ENCODE measurements at places on chromosomes 2 and 18.

- no peak for DNase-seq
These were observed 20.1 kb downstream of the PAX8 start for GRCh38 chr2:113258471-113259147.

- no peak for DNase-seq
These were observed 583.0 kb downstream of the IRS1 start for GRCh38 chr2:226216575-226216974.

DNA sequence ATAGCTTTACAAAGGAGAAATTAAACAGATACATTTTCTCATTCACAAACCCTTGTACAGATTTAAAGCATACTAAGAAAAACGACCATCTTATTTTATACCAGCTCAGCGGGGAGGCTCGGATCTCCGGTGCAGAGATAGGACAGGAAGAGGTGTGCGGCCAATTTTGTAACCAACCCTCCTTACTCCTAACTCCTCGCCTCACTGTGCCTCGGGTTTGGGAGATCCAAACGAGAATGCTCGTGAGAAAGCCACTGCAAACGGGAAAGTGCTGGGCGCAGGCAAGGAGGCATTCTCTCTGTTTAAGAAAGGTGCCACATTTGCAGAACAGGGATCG is 1.2 kb downstream of the KDSR start:
- DNase-seq = no peak

- DNase-seq = no peak
These were observed 771.5 kb downstream of the GALR1 start for GRCh38 chr18:78021196-78021595.

DNA sequence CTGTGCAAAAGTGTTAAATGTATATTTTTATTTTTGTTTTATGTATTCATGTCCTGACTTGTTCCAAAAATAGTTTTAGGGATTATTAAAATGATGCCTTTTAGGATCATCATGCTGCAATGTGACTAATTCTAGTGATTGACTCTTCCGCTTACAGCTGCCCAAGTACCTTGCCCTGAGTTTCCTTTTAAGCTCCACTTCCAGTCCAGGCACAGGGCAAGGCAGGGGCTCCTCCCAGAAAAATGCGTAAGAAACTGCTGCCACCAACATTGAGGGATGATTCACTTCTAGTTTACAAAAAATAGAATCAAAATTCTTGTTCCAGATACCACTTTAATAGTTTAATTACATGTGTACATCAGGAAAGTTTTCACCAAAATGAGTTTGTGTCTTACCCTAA is 116.4 kb downstream of the IRS1 start:
- DNase-seq = no peak

- no peak for DNase-seq
These were observed 52.1 kb upstream of the ANKRD62 start for GRCh38 chr18:12041561-12041960.

GRCh38 chr2:184646177-184646576 is 47.8 kb downstream of the ZNF804A start:
- no peak for DNase-seq

DNA sequence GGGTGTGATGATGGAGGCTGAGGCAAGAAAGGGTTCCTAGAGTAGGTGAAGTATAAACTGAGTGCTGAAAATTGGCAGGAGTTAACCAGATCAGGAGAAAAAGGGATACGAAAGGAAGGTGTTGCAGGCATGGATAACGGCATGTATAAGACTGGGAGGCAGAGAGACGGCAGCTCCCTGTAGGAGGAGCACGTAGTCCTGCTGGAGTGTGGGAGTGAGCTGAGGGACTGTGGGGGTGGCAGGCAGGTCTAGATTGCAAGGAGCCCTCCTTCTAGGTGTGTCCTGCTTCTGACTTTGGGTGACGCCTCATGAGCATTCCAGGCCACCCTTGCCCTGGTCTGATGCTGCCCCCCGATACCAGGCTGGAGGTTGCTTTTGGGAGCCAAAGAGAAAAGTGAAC is 36.4 kb upstream of the KCTD1 start:
- no peak for DNase-seq

GRCh38 chr18:55375930-55376329 is 212.1 kb downstream of the TCF4 start:
- DNase-seq = no peak

DNA sequence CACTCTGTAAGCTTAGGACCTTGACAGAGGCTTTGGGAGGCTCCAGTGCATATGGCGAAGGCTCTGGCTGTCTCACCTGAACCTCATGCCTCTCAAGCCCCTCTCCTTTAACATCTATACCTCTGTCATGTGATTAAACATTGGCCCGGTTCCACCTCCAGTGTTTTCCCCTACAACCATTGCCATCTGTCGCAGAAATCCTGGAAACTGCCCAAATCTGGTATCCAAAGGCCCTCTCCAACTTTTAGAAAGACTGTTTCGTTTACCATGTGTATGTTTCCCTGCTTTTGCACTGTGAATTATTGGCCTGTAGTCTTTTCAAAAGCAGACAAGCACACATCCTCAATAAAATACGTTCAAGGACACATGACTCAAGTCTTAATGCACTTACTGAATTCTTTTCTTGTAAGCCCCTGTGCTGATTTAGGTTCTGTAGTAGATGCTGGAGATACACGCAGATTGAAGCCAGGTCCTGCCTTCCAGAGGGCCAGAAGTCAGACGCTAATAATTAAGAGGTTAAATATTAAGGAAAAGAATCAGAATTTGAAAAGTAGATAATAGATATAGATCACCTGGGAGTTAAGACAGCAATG is 386.4 kb upstream of the SLC14A2 start:
- no peak for DNase-seq

- DNase-seq = no peak
These were observed 98.6 kb downstream of the NOL10 start for GRCh38 chr2:10591207-10591606.

DNA sequence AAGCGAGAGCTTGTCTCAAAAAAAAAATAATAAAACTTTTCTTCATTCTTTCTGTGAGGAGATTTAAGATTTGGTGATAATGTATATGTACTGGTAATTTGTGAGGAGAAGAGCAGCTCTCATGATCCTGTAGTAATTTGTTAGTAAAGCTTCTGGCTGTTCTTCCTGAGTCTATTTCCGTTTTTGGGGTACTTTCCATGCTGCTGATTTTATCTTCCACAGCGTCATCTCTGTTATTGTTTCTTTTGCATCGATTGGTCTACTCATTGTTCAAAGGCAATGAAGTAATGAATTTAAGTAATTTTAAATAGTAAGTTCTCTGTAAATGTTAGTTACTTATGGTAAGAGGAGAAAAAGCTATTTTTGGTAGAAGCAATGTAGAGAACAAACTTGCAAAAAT is 12.0 kb downstream of the NDUFAF7 start:
- no peak for DNase-seq

GRCh38 chr2:166242309-166242708 is 114.5 kb upstream of the SCN1A start:
- DNase-seq = no peak

DNA sequence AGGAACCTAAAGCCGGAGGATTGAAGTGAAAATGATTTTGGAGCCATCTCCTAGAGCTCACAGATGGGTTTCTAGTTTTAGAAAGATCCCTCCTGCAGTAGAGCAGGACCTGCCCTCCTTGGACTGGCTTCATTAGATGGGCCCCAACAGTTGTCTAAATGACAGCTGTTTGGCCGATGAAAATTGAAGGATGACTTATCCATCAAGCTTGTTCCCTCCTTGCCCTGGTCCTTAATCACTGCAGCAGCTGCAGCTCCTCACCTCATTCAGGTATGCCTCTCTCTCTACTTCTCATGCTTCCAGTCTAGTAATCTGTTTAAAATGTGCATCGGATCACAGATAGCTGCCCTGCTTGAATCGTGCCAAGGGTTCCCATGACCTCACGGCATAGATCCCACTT is 677.6 kb downstream of the BCL11A start:
- no peak for DNase-seq

DNA sequence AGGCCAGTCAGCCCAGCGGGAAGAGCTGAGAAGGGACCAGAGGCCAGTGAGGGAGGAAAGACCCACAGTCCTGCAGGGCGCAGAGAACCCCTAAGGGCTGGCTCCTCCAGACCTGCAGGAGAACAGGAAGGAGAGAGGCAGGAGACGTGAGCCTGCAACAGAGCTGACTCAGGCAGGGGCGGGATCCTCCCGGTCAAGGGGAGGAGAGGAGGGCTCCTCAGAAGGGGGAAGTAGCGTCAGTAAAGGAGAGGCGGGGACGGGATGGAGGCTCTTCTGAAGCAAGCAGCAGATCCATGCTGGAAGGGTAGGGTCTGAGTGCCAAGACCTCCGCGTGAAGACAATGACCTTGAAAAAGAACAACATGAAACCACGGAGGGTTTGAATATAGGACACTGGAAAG is 50.8 kb downstream of the TRABD2A start:
- DNase-seq = no peak

DNA sequence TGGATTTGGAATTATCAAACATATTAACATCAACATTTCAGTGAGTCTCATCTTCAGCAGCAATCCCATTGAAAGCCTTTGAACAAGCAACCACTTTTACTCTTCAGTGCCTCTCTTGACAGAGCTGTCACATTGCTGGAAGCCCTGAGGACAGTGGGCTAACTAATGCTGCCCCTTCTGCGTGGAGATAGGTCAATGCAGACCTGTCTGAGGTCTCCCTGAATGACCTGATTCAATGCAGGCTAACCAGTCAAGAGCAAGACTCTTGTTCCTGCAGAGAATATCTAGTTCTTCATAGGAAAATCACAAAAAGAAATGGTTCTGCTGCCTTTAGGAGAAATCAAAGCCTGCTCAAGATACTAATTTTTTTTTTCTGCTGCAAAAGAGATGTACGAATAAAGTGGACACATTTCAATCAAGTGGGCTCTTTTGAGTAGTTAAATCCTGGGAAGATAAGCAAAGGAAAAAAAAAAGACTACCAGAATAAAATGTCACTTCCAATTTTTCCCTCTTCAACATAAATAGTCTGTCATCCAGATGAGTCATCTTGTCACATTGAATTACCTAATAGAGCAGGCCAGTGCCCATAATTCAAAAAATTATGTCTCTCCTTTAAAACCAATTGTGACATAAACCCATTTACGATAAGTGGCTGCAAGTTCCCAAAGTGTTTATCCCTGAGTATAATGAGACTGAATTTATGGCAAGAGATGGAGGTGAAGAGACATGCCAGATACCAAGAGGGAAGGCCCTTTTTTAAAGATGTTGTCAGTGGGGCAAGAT is 1269.0 kb upstream of the DDX18 start:
- no peak for DNase-seq

DNA sequence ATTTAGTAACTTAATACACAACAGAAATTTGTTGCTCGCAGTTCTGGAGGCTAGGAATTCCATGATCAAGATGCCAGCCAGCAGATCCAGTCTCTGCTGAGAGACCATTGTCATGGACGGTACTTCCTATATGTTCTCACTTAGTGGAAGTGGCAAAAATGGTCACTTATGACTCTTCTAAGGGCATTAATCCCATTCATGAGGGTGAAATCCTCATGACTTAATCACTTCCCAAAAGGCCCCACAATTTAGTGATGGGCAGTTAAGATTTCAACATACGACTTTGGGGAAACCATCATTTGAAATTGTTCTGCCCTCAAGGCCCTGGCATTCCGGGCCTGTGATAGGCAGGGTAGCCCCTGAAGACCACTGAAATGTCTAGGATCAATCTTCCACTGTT is 23.0 kb downstream of the BZW1 start:
- no peak for DNase-seq

DNA sequence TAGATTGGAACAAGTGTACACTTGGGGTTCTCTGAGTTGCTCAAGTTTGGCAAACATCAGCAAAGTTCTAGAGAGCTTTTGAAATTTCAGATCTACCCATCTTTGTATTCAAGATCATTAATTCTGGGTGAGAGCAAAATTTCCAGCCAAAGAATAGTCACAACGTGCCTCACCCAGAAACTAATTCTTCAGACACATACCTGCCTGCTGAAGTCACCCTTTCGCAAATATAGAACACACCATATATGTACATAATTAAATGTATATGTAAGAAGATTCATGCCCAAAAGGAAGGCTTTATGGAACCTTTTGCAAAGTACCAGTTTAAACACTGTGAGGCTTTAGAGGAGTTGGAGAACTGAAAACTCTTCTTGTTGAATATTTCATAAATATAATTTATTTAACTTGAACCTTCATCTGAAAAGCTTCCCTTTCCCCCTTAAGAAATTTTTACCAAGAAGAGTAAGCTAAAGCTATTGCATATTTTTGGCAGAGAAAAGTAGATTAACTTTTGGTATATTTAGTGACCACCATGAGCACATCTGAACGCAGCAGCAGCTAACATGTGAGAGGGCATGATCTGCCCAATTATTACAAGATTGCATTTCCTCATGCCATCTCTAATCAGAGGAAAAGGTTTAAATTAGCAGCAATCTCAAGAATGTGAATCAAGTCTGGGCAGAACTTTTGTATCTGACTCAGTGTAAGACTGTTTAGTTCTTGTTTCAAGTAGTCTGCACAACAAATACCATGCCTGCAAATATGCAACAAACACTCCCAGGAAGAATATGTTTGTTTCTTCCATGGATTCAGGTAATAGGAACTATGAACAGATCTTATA is 8.2 kb downstream of the RND3 start:
- DNase-seq = no peak

DNA sequence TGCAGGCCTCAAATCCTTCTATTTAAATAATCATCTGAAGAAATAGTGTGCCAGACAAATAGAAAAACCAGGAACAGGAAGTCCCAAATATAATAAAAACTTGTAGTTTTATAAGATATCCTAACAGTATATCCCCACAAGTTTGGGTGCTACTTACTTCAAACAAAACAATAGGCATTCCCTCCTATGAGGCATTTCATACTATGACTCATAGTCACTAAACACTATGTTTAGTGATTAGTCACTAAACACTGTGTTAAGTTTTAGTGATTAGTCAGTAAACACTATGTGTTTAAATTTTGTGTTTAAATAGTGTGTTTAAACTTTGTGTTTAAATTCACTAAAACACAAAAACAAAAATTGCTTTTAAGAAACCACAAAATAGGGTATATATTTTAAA is 407.0 kb upstream of the CDH19 start:
- DNase-seq = no peak

- no peak for DNase-seq
These were observed 86.0 kb upstream of the AFF3 start for GRCh38 chr2:100228415-100228814.

DNA sequence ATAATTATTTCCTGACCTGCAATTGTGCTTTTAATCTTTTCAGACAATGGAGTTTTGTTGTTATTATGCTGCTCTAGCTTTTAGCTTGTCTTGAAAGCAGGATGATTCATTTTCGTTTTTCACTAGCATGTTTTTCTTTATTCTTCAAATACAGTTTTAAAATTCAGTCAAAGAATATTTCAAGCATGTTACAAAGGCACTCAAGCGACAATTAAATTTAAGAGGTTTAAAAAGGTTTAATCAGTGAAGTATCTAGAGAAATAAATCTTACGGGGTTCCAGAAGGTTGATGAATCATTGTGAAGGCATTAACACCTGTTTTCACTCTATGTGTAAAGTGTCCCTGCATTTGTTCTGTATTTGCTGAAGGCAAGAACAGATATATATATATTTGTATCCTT is 390.7 kb upstream of the TMEFF2 start:
- DNase-seq = no peak

GRCh38 chr2:204748286-204748685 is 203.0 kb downstream of the PARD3B start:
- DNase-seq = no peak

- DNase-seq = no peak
These were observed 376.3 kb downstream of the MTX2 start for GRCh38 chr2:176645494-176645893.

GRCh38 chr2:20181761-20182160 is 43.2 kb downstream of the SDC1 start:
- DNase-seq = no peak
